ENCODE measurements at places on chromosomes 1 and 21.

DNA sequence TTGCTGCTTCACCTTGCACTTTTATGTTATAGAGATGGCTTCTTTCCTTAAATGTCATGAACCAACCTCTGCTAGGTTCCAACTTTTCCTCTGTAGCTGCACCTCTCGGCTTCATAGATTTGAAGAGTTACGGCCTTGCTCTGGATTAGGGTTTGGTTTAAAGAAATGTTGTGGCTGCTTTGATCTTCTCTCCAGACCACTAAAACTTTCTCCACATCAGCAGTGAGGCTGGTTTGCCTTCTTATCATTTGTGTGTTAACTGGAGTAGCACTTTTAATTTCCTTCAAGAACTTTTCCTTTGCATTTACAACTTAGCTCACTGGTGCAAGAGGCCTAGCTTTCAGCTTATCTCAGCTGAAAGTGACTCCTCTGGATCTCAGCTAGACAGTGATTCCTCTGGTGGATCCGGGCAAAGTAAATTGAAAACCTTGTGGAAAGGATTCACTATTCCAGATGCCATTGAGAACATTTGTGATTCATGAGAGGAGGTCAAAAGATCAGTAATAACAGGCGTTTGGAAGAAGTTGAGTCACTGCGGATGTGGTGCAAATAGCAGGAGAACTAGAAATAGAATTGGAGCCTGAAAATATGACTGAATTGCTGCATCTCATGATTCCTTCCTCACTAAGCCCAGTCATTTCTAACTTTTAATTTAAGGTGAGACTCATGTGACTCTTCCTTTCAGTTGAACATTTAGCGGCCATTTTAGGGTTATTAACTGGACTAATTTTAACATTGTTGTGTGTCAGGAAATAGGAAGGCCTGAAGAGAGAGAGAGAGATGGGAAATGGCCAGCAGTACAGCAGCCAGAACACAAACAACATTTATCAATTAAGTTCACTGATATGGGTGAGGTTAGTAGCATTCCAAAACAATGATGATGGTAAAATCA lies 16.2 kb upstream of the RGS1 start:
- DNase-seq = no peak

DNA sequence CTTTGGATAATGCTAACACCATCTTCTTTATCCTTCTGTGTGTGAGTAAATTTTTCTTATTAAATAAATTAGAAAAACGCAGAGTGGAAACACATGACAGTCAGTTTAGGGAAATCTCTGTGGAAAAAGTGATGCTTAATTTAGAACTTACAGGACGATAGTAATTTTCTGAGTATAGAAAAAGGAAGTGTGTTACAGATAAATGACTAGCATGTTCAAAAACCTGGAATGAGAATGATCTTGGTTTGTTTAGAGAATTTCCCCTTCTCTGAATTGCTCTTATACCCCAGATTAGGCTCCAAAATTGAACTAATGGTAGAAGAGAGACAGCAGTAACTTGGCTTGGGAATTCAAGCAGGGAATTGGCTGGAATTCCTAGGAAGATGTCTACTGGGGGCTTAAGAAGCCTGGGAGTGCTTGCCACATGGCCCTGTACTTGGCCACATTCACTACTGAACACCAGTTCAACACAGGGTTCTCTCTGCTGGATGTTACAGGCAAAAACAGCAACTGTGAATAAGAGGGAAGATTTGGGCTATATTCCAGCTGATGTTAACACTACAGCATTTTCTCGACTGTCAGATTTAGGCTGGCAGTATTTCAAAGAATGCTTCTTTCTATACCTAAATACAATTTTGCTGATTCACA lies 1004.2 kb downstream of the TTLL7 start:
- no peak for DNase-seq

GRCh38 chr1:87149241-87150041 lies 179.2 kb upstream of the LMO4 start:
- no peak for DNase-seq

DNA sequence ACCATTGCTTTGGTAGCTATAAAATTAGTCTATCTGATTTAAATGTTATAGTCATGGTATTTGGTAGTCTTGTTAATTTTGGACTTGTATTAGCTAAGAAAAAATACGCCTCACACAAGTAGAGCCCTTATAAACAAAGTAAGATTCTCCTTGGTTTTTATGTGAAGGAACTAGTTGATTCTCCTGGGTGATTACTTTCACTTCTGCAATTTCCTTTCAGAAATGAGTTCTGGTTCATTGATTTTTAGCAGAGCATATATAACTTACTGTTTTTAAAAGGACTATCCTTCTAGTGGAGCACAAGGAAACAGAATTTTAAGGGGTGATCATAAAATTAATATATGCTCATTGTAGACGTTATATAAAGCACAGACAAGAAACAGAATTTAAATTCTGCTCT lies 120.1 kb downstream of the BACH1 start:
- no peak for DNase-seq

DNA sequence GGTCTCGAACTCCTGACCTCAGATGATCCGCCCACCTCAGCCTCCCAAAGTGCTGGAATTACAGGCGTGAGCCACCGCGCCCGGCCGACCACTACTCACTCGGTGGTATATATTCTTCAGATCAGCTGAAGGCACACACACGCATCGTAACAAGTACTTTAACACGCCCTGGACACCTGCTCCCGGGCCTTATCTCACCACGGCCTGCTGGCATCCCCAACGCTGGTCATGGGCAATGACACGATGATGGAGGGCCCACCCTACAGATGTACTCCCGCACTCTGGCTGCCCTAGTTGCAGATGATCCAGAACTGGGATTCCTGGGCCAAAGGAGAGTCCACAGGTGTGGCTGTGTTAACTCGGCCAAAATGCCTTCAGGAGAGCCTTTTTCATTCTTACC lies 11.6 kb downstream of the UBE2J2 start:
- no peak for DNase-seq

GRCh38 chr1:34611571-34611970 lies 143.3 kb upstream of the GJB5 start:
- DNase-seq = no peak

- no peak for DNase-seq
Measured at GRCh38 chr1:113166473-113166872, 93.5 kb downstream of the LRIG2 start.

GRCh38 chr1:86848654-86849053 lies 65.3 kb downstream of the SELENOF start:
- no peak for DNase-seq

- no peak for DNase-seq
Measured at GRCh38 chr1:160834945-160835565, 27.6 kb downstream of the CD244 start.

GRCh38 chr1:228140724-228141225 lies 696 bp downstream of the GUK1 start:
- no peak for DNase-seq

- DNase-seq = no peak
Measured at GRCh38 chr1:188706742-188707141, 1770.9 kb downstream of the BRINP3 start.

- DNase-seq = no peak
Measured at GRCh38 chr1:71586030-71586429, 505.2 kb upstream of the ZRANB2 start.

DNA sequence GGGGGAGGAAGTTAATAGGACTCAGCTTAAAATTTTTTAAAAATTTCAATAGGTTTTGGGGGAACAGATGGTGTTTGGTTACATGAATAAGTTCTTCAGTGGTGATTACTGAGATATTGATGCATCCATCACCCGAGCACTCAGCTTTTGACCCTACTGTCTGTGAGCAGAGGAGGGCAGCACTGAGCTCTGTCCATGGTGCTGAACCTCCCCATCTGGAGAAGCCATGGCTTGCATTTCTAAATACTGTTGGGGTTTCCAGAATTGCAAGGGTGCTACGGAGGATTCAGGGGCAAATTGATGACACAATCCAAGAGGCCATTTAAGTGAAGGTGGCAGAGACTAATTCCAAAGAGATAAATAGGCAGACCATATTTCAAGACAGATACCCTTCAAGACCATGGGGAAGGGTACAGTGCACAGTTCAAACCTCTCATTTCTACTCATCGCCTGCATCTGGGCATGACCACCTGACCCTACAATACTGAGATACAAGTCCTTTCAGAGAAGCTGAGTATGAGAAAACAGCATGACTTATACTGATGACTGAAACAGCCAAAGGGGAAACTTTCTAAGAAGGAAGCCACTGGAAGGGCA lies 17.2 kb downstream of the SYT2 start:
- DNase-seq = peak; percentile 46

GRCh38 chr21:44967082-44968047 lies 27.5 kb downstream of the SLX9 start:
- no peak for DNase-seq

- DNase-seq = no peak
Measured at GRCh38 chr1:156594190-156594589, 2.6 kb downstream of the NAXE start.

DNA sequence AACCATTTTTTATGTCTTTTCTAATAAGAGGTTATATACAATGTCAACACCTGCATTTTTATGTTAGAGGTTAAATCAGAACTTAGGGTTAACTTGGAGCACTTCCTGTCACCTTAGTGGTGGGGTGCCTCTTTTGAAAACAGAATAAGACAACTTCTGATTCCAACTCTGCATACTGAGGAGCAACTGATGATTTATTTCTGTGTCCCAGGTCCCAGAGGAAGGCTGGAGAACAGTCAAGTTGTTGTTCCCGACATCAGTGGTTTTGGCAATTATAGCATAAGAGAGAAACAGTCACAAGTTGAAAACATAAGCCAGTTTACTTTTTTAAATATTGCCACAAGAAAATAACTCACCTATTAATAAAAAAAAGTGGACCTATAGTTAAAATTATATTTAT lies 871.0 kb upstream of the ADAMTS5 start:
- DNase-seq = no peak

DNA sequence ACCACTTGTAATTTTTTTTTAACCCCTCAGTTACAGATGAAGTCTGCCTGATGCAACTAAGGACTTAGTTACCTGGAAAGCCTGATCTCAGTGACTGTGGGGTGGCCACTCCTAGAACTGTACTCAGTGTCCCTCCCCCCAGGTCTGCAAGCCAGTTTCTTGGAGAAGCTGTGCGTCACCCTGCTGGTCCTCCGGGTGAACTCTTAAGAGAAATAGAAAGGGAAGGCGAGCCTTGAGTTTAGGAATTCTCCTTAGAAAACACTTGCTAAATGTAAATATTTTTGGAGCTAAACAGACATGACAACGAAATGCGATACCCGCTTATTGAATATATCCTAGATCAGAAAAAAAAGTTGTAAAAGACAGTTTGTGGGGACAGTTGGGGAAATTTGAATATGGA lies 730 bp downstream of the SLC16A4 start:
- no peak for DNase-seq

DNA sequence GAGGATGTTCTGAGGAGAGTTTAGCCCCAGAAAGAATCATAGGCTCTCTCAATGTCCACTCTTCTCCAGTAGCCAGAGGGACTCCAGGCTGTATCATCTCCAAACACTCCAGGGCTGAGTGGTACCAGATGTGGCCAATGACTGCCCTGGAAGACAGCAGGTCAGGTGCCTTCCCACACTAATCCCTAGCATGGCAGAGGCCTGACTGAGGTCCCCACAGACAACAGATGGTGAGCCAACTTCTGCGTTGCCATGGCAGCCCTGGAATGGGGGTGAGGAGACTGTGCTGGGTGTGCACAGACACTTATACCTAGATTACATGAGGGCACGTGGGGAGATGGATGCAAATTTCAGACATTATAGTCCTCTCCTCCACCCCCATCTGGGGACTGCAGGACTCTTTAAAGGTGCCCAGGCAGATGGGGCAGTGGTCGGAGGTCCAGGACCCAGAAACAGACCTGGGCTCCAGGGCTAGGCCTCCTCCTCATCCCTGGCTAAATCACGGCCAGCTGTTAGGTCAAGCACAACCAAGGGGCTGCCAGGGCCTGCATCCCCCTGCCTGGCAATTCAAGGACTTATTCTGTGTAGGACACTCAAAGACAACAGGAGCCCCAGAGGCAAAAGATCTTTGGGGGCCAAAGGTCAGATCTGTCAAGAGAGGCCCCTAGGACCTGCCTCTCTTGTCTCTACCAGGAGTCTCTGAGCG lies 42.9 kb downstream of the CAMK2N1 start:
- DNase-seq = no peak

DNA sequence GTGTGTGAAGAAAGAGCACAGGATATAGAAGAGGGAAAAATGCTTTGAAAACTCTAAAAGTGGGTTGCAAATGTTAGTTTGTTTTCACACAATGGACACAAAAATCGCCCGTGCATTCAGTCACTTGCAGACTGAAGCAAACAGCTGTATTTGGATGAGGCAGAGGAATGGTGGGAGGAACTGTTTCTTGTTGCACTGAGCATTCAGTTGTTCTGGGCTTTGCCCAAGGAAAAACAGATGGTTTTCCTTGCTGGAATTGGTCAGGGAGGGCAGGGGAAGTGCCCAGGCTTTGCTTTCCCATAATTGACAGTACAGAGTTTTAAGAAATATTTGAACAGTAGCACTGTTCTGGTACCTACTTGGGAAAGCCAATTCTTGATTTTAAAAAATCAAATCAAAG lies 19.5 kb upstream of the WARS2 start:
- DNase-seq = no peak

DNA sequence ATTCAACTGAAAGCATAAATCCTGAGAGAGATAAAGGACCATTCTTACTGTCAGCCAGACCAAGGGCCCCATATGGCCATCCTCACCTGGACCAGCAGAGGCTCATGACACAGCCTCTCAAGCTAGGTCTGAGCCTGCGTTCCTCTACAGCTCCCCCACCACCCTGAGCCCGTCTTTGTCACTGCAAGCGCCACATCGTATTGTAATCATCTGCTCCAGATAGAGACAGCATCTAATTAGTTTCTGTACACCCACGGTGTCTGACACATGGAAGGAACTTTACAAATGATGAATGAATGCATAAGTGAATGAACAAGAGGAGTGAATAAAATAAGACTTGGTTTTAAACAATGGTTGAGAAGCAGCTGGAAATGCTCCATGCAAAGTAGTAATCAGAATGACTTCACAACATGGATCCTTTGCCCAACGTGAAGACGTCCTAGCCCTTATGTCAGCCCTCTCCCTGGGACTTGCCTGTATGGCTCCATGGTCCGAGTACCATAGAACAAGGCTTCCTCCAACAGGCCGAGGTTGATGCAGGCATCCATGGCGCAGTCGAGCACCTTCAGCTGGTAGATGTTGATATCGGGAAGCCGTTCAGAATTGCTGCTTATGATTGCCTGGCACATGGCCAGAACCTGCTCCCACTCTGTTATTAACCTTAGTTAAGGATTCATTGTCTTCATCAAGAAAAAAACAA lies 648.9 kb downstream of the SMYD3 start:
- DNase-seq = no peak

GRCh38 chr1:73144311-73144710 lies 862.0 kb upstream of the NEGR1 start:
- no peak for DNase-seq

- DNase-seq = no peak
Measured at GRCh38 chr21:33931799-33932390, 16.3 kb upstream of the ATP5PO start.

DNA sequence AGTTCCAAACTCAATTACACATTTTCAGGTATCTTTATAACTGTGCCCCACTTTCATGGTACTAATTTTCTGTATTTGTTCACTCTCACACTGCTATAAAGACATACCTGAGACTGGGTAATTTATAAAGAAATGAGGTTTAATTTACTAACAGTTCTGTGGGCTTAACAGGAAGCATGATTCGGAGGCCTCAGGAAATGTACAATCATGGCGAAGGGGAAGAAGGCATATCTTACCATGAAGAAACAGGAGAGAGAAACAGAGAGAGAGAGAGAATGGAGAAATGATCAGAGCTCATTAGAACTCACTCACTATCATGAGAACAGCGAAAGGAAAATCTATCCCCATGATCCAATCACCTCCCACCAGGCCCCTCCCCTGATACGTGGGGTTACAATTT lies 874.1 kb upstream of the B3GALT2 start:
- no peak for DNase-seq
